ENCODE measurements at places on chromosomes 16 and 17.

DNA sequence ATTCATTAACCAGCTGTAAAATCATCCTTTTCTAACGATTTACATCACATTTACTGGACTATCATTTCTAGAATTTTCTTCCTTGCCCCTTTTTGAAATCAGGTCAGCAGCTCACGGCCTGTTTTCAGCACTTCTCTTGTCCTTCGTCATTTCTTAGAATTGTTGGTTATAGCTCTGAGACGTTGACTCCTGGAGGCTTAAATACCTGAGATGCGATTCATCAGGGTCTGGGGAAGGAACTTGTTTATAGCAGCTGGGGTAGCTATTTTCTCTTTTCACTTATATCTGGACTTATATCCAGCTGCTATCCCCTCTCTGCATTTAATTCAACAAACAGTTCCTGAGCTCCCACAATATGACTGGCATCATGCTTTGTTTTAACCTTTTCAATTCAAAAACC lies 338.7 kb upstream of the TNRC6C start:
- peak; percentile 53 for DNase-seq

DNA sequence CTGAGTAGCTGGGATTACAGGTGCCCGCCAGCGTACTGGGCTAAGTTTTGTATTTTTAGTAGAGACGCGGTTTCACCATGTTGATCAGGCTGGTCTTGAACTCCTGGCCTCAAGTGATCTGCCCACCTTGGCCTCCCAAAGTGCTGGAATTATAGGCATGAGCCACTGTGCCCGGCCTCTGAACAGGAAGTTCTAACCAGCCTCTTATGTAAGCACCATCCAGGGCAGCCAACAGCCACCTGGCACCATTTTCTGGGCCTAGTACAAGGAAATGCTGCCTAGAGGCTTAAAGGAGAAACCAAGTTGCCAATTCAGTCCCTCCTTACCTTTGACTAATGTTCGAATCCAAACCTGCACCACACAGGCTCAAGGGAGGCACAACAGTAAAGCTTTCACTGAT lies 8.5 kb upstream of the SLC39A11 start:
- no peak for DNase-seq

DNA sequence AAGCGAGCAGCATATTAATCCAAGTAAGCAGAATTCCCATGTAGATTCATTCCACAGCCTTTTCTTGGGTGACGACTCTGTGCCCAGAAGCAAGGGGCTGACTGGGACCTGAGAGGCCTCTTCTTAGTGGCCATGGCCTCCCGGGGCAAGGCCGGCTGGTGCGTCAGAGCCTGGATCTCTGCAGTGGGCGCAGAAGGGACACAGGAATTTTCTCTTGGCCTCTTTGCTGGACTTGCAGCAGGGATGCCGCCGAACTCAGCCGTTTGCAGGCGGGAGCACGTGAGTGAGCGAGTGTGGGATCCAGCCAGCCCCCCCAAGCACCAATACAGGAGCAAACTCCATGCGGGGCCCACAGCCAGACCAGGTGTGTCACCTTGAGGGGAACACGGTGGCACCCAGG lies 151.8 kb downstream of the RPTOR start:
- no peak for DNase-seq

- DNase-seq, result peak; percentile 90
These were observed at the start of gene SECTM1 for GRCh38 chr17:82333279-82334171. SECTM1 (minus strand) TSS chr17:82333766; CDS start chr17:82327240, 6,526 bp downstream.

DNA sequence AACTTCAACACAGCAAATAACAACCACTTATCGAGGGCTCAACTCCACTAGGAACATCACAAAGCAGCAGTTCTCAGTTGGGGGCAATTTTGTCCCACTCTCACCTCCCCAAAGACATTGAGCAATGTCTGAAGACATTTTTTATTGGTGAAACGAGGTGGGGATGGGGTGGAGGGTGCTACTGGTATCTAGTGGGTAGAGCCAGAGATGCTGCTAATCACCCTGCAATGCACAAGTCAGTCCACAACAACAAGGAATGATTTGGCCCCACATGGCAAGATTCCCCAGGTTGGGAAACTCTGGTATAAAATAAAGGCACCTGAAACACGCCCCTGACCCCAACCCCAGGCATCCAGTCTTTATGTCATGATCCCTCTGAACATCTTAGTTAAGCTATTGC lies 33.3 kb downstream of the TLE7 start:
- no peak for DNase-seq

DNA sequence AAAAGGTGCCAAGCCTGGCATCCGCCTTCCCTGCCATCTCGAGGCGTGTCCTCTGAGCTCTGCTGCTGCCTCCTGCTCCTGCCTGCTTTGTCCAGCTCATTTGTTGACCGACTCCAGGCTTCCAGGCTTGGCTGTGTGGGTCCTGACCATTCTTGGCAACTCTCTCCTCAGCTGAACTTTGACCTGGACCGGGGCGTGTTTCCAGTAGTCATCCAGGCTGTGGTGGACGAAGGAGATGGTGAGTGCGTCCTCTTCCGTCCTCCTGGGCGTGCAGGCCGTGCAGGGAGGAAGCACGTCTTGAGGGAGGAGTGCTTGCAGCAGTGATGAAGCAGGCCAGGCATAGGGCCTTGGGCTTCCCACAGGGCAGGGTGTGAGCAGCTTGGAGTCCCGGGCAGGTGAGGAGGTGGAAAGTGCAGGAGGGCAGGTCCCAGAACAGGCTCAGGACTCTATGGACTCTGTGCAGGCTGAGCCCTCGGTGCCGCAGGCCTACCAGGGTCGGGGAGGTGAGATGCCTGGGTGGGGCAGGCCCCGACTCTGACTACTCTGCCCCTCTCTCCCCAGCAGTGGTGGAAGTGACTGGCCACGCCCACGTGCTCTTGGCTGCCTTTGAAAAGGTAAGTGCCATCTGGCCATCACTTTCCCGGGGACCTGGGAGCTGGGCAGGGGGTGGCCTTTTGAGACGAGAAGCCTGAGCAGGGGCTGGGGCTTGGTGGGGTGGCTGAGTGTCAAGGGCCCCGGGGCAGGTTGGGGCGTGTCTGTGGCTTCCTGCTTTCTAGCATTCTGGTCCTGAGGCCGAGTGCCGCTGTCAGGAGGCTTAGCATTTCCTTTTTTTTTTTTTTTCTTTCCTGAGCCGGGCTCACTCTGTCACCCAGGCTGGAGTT lies 28.6 kb upstream of the NUDT16L1 start:
- no peak for DNase-seq

DNA sequence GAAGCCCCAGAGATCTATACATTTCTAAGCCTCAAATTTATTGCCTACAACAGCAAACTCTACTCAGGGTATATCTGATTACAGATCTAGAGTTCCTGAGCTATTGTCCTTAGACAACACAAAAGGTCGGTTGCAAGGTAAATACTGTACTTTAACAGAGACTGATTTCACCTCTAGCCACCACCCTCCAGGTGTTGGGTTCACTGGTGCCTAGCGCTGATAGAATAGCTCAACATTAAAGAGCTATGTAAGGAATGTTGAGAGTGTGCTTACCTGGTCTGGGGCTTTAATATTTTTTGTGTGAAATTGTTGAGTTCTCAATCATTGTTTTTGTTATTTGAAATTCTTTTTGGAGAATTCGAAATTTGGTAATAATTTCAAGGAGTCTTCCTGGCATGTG lies 277.0 kb upstream of the PSMD7 start:
- no peak for DNase-seq

GRCh38 chr16:4314532-4315185 lies 1.2 kb upstream of the GLIS2 start:
- DNase-seq, result no peak
